ENCODE measurements at places on chromosomes 11 and 22.

DNA sequence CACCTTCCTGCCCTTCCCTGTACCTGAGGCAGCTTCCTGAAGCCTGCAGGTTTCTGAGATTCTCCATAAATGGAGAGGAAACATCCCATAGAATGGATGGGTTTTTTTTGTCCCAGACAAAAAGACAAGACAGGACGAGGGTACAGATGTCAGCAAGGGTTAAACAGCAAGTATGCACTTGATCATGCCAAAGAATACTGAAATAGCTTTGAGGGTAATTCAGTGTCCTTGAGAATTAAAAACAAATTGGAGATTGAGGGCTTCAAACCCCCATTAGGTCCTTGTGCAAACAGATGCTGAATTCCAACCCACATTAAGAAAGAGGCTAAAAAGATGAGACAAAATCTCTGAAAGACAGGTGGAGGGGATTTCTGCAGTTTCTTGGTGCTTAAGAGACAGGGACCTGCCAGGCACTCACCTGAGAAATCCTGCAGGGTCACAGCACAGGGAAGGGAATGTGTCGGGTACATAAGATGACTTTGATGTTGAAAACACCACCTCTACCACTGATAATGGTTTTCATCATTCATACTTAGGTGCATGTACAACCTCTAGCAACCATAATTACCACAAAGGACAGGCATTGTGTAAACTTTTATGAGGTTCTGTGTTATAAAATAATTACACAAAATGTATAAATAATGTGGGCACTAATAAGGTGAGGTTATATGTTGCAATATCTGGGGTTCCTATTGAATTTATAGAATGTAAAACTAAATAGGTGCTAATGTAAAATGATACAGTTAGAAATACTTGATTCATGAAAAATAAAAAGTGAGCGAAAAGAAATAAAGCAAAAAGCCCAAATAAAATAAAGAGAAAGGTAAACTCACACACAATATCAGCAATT lies 107.1 kb upstream of the TOP3B start:
- DNase-seq, result no peak

DNA sequence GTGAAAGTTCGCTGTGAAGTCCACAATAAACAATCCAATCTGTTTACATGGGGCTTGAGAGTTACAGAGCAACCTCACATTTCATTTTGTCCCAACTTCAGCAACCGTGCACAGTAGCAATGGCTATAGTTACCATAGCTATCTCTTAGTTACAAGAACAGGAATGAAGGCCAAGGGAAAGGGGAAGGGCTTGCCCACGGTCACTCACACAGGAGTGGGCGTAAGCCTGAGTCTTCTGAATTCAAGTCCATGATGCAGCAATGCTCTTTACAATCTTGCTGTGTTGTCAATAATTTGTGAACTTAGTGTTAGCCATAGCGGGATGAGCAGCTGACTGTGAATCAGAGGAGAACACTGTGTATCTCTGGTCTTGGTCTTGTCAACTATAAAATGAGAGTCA lies 102.9 kb downstream of the ADAMTS15 start:
- peak; percentile 57 for DNase-seq

GRCh38 chr11:67666303-67666645 lies 8.1 kb downstream of the ALDH3B2 start:
- DNase-seq, result no peak

DNA sequence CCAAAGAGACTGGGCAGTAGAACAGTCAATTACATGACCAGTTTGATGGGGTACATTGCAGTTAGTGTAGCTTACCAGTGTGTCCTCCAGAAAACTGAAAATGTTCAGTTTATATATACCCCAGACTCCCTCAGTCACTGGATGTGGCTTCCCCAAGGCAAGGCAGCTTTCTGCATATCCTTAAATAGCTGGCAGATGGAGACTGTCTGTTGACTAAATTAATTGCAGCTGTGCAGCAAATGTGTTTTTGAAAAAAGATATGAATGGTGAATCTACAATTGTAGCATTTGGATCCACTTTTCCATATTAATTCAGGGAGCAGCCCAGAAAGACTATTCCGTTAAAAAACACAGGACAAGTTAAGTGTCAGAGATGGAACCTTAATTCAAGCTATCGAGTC lies 565.1 kb upstream of the CCDC179 start:
- DNase-seq, result peak; percentile 2

- peak; percentile 87 for DNase-seq
Observed at GRCh38 chr11:14413307-14414069, 54.5 kb upstream of the RRAS2 start.

DNA sequence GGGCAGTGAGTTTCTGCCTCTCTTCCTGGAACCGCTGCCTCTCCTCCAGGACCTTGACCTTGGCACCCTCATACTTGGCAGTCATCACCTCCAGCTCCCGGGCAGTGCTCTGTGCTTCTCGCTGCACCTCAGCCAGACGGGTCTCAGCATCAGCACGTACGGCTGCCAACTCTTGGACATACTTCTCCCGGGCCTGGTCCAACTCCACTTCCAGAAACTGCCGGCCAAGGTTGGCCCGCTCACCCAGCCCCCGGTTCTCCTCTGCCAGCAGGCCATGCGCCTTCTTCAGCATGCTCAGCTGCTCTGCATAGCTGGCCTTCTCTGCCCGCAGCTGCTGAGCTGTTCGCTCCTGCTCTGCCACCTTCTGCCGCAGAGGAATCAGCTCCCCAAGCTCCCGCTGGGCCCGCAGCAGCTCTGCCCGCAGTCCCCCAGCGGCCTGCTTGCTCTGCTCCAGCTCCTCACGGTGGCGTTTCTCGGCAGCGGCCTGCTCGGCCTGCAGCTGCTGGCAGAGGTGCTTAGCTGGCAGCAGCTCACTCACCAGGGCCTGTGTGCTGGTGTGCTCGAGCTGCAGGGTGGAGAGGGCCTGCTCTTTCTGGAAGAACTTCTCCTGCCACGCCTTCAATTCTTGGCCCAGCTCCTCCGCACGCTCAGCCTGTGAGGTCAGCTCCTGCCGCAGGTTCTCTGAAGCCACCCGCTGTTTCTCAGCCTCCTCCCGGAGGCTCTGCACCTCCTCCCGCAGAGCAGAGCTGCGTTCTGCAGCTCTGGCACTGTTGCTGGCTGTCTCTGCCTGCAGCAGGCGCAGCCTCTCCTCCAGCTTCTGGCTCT lies 14.4 kb downstream of the IL18BP start:
- DNase-seq, result peak; percentile 89

GRCh38 chr11:19931141-19931770 lies 218.6 kb downstream of the NAV2 start:
- DNase-seq, result peak; percentile 82

GRCh38 chr22:50699001-50699755 lies 26.6 kb downstream of the SHANK3 start:
- DNase-seq, result no peak

DNA sequence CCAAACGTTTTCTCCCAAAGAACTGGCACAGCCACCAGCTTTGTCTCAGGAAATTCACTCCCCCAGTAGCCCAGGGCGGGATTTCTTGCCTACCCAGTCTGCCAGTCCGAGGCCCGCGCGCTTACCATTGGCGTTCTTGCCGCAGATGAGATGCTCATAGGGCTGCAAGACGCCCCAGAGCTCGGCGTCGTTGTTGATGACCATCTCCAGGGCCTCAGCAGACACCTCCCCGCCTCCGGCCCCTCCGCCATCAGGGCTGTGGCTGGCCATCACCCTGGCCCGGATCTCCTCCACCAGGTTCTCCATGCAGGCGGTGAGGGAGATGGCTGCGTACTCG lies 1.3 kb downstream of the ABTB2 start:
- DNase-seq, result peak; percentile 27

DNA sequence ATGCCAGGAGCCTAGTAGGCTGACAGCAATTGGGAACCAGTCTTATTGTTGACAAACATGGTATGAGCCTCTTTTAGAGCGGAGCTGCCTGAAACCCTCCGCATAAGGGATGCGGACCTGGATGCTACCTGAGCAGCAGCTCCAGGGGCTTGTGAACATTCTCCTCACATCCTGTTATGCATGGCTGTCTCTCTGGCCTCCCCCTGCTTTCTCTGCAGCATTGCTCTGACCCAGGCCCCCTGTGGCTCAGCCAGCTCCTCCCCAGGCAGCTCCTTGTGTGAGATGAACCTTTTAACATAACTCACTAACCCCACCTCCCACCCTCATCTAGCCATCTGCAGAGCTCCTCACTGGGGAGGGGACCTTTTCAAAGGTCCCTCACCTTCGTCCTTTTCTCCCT lies 6.0 kb downstream of the BMAL1 start:
- DNase-seq, result no peak

DNA sequence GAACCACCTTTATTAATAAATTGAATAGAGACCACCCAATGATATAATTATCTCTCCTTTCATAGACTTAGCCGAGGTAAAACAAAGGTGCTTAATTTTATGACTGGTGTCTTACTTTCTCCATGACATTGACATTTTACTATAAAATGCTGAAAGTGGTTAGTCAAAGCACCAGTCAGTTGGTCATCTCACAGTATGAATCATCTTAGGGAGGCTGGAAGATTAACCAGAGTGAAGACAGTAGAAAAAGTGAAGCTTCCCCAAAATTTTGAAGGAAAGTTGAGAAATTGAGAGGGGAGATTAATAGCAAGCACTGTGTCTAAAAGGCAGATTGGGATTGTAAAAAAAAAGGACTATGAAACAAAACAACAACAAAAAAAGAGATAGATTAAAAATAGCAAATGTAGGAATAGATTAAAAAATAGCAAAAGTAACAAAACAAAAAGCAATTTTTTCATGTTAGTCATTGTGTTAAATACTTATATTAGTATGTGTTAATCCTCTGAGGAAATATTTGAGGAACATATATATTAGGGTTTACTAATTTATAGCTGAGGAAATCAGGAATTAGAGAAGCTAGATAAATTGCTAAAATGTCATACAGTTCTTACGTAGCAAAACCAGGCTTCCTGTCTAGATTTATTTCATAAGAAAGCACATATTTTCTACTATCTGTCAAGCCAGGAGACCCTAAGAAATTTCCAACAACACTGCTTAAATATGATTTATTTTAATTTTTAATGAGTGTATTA lies 557.3 kb upstream of the ANO5 start:
- no peak for DNase-seq

- DNase-seq, result no peak
Observed at GRCh38 chr11:35173616-35174566, 34.9 kb downstream of the CD44 start.

DNA sequence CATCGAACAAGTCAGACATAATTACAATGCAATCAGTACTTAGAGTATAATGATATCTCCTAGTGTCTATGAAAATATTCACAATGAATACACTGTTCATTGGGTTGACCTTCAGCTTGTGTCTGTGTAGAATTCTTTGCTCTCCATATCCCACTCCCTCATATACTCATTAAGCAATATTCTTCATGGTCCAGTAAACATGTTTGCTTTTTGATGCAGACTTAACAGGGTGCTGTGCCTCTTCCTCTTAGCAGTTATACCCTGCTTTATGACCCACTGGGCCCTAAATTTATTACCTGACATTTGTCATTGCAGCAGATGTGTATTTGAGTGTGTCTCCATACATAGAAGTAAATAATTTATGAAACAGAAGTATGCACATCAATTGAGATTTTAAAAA lies 352.5 kb upstream of the CCDC179 start:
- no peak for DNase-seq

GRCh38 chr22:47054231-47055072 lies 292.0 kb downstream of the TBC1D22A start:
- DNase-seq, result no peak

- DNase-seq, result no peak
Observed at GRCh38 chr11:494761-495536, 12.1 kb downstream of the RNH1 start.

- peak; percentile 83 for DNase-seq
Observed at GRCh38 chr11:110173811-110174644, 80.8 kb downstream of the ZC3H12C start.
